ENCODE measurements at places on chromosomes 16 and 17.

GRCh38 chr17:38730526-38731379 lies 612 bp downstream of the CISD3 start:
- peak; percentile 78 for DNase-seq

- no peak for DNase-seq
Observed at GRCh38 chr16:47881574-47881973, 274.2 kb downstream of the ABCC12 start.

- no peak for DNase-seq
Observed at GRCh38 chr16:85990861-85991301, 91.9 kb downstream of the IRF8 start.

GRCh38 chr16:68451676-68452075 lies 3.4 kb upstream of the SMPD3 start:
- DNase-seq: peak; percentile 43

GRCh38 chr17:51015145-51015558 lies 105.5 kb downstream of the SPAG9 start:
- peak; percentile 8 for DNase-seq

GRCh38 chr17:37691807-37692206 lies 48.6 kb upstream of the DDX52 start:
- no peak for DNase-seq

- DNase-seq: peak; percentile 99
Observed at GRCh38 chr16:85514598-85515318, 98.4 kb upstream of the GSE1 start.

GRCh38 chr17:725084-725483 lies 7.3 kb upstream of the TLCD3A start:
- no peak for DNase-seq

DNA sequence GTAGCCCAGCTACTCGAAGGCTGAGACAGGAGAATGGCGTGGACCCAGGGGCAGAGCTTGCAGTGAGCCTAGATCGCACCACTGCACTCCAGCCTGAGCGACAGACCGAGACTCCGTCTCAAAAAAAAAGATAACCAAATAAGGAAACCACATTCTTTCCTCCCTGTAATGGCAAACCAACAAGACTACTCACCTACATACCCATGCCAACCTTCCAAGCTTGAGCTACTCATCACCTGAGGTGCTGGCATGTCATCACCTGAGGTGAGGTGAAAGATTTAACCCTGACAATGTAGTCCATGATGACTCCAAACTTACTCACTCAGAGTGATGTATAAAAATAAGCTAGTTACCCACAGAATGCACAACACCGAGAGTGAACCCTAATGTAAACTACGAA lies 85.2 kb downstream of the SMG6 start:
- DNase-seq: no peak

DNA sequence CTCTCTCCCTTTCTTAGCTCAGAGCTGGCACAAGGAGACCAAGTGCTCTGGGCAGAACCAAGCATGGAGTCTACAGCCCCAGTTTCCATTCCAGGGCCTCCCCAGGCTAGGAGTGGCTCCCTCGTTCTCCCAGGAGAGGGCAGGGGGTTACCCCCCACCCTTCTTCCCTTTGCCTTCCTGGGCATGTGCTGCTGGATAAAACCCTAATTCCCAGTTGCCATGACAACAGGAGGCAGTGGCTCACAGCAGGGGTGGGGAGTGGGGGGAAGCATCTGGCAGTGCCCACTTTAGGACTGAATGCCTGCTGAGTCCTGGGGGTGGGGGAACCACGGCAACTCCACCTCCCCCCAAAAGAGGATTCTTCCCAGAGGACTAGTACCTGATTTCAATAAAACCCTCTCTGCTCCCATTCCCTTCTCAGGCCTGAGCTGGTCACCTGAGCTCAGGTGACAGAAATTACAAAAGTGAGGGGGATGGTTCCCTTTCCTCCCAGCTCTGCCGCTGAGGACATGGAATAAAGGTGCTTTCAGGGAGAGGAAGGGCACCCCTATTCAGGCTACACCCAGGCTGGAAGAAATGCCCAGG lies 1.8 kb downstream of the MPP2 start:
- no peak for DNase-seq

- no peak for DNase-seq
Observed at GRCh38 chr17:17347234-17347955, 44.2 kb downstream of the NT5M start.

GRCh38 chr16:58832386-58832895 lies 98.3 kb upstream of the GOT2 start:
- DNase-seq: peak; percentile 15

- peak; percentile 87 for DNase-seq
Observed at GRCh38 chr17:82120148-82120547, 22.1 kb upstream of the FASN start.

GRCh38 chr16:30523768-30524574 lies 2.4 kb downstream of the ZNF768 start:
- no peak for DNase-seq

- no peak for DNase-seq
Observed at GRCh38 chr17:72654706-72655105, 437.8 kb downstream of the SLC39A11 start.

GRCh38 chr16:55149622-55150021 lies 174.4 kb upstream of the IRX6 start:
- DNase-seq: no peak

GRCh38 chr17:61323909-61324868 lies 75.5 kb upstream of the TBX2 start:
- peak; percentile 62 for DNase-seq

- DNase-seq: no peak
Observed at GRCh38 chr16:57502048-57502775, 15.9 kb upstream of the DOK4 start.

DNA sequence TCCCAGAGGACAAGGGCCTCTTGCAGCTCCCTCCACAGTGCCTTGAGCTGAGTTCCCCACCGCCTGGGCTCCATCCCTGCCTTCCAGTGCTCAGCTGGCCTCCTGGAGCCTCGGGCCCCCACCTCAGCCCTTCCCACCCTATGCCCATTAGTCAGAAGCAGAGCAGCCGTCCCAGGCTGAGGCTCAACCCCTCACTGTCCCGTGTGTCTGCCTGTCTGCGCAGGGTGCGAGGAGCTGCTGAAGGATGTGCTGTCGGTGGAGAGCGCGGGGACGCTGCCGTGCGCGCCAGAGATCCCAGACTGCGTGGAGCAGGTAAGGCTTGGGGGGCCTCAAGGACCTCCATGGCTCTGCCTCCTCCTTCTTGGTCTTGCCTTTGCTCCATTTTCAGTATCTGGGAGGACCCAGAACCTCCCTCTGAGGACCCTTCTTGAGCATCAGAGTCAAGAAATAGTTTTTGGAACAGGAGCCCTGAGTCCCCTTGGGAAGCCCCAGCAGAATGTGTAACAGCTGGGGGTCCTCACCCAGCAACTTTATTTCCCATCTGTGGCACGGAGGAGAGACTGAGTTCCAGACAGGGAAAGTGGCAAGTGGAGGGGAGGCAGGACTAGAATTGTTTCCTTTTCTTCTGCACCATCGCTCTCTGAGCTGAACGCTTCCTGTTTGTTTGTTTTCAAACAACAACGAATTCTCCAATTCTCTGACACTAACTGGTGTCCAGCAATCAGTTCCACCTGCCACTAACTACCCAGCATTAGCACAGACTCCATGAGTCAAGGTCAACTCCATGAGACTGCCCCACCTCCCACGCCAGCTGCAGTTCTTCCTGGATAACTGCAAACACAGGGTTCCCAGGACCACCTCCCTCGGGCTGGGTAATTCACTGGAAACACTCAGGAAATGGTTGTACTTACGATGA lies 42.6 kb downstream of the RAB11FIP4 start:
- DNase-seq: no peak

- no peak for DNase-seq
Observed at GRCh38 chr17:57436565-57436964, 180.2 kb downstream of the MSI2 start.

DNA sequence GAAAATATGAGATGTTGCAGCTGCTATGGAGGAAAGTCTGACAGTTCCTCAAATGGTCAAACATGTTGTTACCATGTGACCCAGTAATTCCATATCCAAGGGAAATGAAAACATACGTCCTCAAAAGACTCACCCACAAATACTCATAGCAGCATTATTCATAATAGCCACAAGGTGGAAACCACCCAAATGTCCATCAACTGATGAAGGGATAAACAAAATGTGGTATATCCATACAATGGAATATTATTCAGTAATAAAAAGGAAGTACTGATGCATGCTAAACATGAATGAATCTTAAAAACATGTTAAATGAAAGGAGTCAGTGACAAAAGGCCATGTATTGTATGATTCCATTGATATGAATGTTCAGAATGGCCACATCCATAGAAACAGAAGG lies 140.2 kb downstream of the PITPNC1 start:
- DNase-seq: no peak

- DNase-seq: no peak
Observed at GRCh38 chr16:60459463-60459862, 1576.8 kb downstream of the CDH8 start.

GRCh38 chr17:42692489-42692888 lies 10.2 kb downstream of the CNTNAP1 start:
- DNase-seq: no peak

DNA sequence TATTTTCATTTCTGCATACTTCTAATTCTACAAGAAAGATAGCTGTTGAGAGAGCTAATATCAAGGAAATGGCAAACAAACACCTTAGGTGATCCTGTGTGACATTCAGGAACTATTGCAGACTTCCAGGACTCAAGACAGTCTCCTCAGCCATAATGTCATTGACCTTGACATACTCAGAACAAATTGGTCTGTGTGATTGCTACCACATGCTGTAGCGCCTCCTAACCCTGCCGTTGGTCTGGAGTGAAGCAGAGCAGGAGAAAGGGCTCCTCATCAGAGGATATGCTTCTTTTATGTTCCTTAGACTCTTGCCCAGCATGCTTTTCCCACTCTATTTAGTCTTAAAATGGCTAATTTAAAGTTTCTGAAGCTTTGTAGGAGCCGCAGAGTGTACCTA lies 194.2 kb upstream of the TBX2 start:
- DNase-seq: no peak

- DNase-seq: no peak
Observed at GRCh38 chr17:16512011-16512410, 20.0 kb upstream of the LRRC75A start.

DNA sequence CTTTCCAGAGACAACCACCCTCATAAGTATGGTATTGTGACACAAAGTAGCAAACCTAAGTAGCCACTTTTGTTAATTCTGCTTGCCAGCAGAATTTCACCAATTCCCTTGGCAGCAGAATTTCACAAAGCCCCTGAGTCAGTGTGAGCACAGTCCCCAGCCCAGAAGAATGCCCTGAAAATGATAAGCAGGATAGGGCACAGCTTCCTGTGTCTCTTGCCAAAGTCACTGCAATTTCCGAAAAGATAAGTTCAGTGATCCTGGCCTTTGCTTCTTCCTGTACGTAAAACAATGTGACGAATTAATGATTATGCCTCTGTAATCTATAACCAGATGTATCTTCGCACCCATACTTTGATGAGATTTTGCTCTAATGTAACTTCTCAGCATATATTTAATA lies 16.0 kb upstream of the WIPF2 start:
- DNase-seq: no peak

- DNase-seq: no peak
Observed at GRCh38 chr16:57592591-57593003, 35.8 kb upstream of the ADGRG1 start.

DNA sequence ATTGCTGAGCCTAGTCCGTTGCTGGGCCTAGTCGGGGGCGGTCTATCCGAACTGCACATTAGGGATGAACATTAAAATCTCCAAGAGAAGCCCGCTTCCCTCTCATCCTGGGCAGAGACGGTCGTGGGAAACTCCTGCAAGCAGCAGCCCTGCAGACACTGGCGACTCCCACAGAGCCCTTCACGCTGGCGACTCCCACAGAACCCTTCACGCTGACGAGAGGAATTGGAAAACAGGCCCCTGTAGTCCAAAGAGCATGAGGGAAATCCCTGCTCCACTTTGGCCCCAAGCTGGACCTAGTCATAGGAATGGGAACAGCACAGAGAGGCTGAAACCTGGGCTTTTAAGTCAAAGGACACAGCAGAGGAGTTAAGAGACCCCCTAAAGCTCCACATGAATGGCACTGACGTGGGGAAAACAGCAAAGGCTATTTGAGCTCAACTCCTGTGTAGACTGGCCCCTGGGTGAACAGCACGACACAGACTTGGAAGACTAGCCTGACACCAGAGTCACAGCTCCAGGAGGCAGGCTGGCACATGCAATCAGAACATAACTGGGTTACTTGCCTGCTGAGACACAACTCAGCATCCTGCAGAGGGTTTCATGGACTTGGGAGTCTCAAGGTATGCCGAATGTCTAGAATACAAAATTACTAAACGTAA lies 42.2 kb downstream of the WDR45B start:
- no peak for DNase-seq

DNA sequence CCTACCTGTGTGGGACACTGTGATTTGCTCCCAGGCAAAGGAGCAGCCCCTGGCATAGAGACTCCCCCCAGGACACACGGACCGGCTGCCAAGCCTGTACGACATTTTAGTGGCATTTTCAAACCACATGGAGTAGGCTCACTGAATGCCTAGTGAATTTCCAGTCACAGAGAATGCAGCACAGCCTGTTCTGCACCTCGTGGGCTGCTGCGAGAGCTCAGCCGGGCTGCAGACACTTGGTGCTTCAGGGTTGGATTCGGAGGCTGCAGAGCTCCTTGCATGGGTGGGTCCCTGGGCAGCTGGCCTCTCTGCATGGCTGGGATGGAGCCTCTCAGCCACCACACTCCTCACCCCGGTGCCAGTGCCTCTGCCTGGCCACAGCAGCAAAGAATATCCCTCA lies 51.2 kb upstream of the HNF1B start:
- no peak for DNase-seq

GRCh38 chr17:82922646-82923045 lies 82.8 kb upstream of the ZNF750 start:
- DNase-seq: no peak

DNA sequence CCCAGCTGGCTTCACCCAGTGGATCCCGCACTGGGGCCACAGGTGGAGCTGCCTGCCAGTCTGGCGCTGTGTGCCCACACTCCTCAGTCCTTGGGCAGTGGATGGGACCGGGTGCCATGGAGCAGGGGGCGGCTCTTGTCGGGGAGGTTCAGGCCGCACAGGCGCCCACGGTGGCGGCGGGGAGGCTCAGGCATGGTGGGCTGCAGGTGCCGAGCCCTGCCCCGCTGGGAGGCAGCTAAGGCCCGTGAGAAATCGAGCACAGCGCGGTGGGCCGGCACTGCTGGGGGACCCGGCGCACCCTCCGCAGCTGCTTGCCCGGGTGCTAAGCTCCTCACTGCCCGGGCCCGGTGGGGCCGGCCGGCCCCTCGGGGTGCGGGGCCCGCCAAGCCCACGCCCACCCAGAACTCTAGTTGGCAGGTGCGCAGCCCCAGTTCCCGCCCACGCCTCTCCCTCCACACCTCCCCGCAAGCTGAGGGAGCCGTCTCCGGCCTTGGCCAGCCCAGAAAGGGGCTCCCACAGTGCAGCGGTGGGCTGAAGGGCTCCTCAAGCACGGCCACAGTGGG lies 26.6 kb downstream of the CCDC42 start:
- DNase-seq: no peak

- DNase-seq: peak; percentile 81
Observed at GRCh38 chr16:89422905-89423630, 67.3 kb downstream of the ANKRD11 start.

DNA sequence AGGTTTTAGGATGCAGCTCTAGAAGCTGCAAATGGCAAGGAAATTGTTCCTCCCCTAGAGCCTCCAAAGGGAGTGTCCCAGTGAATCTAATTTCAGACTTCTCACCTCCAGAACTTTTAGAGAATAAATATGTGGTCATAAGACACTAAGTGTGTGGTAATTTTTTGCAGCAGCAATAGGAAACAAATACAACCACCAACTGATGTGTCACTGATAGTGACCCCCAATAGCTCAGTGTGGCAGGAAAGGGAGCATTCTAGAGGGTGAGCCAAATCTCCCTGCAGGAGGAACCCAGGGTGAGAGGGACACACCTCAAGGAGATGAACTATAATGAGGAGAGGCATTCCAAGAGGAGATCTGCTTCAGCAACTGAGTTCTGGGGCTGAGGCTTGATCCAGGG lies 4.1 kb downstream of the CCL4L2 start:
- DNase-seq: no peak

Measured in EH (cell line).